ENCODE measurements at places on chromosomes 3 and 15.

DNA sequence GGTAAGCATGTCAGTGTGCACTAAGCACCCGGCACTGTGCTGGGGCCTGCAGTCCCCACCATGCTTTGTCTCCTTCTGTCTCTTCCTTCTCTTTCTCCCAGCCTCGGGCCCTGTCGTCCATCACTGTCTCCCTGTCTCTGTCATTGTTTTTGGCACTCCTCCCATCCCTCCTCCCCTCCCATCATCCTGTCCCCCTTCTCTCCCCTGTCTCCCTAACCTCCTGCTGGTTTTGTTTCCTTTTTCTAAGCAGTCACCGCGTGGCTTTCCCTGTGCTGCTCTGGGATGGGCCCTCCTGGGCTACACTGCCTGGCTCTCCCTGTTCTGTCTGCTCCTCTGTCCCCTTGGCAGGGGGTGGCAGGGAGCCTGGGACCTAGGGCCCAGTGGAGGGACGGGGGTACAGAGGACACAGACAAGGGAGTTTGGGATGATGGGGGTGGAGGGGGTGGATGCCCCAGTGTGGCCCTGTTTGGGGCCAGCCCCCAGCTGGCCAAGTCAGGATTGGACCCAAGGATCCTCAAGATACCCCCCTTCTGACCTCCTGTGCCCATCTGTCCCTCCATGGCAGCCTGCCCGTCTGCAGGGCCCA is 5.7 kb downstream of the CHST13 start:
- no peak for DNase-seq

- DNase-seq: no peak
Observed at GRCh38 chr15:73344056-73344455, 24.7 kb downstream of the HCN4 start.

GRCh38 chr3:59531066-59531745 is 481.4 kb upstream of the CFAP20DC start:
- peak; percentile 14 for DNase-seq

- DNase-seq: no peak
Observed at GRCh38 chr3:147397155-147397874, 9.0 kb downstream of the ZIC4 start.

GRCh38 chr3:134074001-134074789 is 44.5 kb upstream of the SLCO2A1 start:
- no peak for DNase-seq

DNA sequence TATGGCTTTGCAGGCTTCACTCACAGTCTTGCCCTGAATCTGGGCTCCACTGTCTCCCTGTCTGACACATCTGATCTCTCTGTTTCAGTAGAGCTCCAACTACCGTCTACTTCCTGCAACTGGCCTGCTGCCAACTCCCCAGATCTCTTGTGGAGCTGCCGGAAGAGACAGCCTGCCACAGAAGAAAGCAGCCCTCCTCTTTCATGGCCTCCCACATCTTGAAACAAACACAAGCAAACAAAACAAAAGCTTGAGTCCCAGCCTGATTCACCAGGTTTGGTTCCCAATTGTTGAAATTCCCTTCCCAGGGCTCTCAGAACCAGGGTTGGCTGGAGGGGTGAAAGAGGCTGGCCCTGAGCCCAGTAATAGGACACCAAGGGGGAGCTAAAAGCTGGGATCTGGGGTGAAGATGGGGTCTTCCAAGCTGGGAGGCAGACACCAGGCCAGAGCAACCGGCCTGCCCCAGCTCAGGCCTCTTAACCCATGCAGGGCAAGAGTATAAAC is 55.3 kb upstream of the CA12 start:
- peak; percentile 86 for DNase-seq

DNA sequence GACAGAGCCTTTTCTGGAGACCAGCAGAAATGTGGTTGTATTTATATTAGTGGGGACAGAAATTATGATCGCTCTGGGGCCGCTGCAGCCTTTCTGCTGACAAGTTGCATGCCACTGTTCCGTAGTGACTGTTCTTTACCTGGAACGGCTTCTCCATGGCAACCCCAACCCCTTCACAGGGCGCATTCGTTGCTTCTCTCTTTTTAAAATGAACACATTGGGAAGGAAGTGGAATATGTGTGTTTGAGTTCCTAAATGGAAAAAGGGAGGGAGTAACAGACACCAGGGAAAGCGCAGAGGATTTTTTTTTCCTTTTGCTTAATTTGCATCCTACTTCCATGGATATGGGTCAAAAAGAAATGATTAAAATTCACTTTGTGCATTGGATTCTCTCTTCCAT is 482.0 kb upstream of the SUCLG2 start:
- DNase-seq: no peak

- DNase-seq: no peak
Observed at GRCh38 chr3:194606163-194606562, 27.1 kb downstream of the TMEM44 start.

DNA sequence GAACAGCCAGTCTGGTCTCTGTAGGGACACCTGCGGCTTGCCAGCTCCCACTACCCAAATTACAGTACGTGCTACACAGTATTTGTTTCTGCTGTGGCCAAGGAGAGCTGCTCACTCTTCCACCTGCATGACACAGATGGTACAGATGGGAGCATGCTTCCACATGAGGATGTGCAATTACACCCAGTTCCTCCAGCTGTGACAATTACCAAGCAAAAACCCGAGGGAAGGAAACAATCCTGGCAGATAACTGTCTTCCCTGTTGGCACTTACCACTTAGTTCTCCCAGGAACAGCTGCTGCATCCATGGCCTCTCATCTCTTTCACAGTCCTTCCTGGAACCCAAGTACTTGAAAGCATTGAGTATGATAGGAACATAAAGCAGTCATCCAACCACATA is 34.4 kb downstream of the DET1 start:
- DNase-seq: no peak

DNA sequence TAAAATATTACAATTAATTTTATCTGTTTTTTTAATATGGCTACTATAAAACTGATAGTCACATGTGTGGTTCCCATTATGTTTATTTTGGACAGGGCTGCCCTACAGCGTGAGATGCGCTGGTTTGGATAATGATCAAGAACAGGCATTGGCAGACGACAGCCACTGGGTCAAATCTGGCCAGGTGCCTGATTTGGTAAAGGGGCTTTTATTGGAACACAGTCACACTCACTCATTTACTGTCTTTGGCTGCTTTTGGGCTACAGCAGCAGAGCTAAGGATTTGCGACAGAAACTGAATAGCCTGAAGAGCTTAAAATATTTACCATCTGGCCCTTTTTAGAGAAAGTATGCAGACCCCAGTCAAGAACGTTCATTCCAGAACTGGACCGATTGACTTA is 724.2 kb upstream of the CFAP20DC start:
- no peak for DNase-seq

GRCh38 chr3:101989578-101990200 is 140.4 kb downstream of the NFKBIZ start:
- DNase-seq: no peak

DNA sequence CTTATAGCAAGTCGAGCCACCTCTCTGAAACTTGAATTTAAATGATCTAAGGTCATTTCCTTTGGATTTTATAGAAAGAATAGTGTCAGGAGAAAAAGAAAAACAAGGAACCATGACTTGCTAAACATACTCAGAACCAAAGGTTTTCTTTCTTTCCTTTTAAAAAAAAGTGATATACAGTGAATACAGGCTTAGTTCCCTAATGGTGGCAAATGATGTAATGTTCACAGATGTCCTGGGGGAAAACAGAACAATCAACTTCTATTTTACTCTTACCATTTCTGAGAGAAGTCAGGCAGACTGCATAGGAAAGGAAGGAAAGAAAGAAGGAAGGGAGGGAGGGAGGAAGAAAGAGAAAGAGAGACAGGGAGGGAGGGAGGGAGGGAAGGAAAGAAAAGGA is 56.5 kb downstream of the ST6GAL1 start:
- no peak for DNase-seq

- no peak for DNase-seq
Observed at GRCh38 chr3:71311661-71312046, 271.9 kb downstream of the FOXP1 start.

DNA sequence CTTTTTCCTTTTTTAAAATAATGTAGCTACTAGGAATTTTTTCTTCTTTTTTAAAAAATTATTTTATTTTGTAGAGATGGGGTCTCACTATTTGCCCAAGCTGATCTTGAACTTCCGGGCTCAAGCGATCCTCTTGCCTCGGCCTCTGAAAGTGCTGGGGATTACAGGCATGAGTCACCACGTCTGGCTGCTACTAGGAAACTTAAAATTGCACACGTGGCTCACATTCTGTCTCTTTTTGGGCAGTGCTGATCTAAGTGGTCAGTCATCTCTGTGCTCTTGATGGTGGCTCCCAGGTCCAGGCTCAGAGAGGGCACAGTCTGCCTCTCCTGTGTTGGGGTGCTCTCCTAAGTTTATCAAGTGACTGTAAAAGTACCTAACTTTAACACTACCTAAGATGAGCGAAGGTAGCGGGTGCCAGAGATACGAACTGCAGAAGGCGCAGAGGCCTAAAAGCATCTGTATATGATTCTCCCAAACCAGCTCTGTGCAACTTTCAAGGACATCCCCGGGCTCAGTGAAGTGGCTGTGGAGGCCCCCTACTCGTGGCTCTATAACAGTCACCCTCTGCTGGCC is 52.9 kb upstream of the SEC13 start:
- DNase-seq: no peak

DNA sequence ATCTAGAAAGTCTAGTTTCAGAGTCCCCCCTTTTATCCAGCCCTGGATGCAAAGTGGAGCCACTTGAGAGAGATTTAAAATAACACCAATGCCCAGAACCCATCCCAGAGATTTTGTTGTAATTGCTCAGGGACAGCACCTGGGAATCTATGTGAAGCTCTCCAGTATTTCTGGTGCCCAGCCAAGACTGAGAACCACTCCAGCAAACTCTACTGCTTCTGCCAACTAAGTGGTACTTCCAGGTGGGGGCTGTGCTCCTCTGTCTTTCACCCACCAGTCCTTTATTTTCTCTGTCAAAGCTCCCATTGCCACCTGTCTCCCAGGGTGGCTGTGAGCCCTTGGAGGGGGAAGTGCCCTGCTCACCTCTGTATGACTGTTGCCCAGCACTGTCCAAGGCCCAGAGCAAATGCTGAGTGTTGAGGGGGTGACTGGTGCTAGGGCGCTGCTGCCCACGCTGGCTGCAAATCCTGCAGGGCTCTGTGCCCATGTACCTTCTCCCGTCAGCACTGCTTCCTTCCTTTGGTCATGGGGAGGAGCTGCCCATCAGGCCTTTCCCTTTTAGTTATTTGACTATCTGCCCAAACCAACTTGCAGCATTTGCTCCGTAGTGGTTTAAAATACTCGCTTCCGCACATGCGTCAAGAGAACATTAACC is 9.4 kb downstream of the CLSTN2 start:
- no peak for DNase-seq

DNA sequence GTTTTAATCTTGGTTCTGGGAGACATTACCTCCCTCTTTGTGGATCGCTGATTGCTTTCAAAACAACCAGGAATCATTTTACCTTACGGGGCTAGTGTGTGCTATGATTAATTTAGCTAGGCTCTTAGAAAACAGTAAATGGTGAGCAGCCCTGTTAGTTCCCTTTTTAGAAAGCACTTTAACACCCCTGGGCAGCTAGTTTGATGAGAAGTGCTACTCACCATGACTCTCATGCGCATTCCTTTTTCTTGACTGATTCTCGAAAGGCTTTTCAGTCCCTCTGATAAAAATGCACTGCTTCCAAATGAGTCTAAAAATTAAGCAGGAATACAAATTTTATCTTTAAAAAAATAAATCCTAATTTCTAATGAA is 75.3 kb upstream of the LEKR1 start:
- DNase-seq: no peak

DNA sequence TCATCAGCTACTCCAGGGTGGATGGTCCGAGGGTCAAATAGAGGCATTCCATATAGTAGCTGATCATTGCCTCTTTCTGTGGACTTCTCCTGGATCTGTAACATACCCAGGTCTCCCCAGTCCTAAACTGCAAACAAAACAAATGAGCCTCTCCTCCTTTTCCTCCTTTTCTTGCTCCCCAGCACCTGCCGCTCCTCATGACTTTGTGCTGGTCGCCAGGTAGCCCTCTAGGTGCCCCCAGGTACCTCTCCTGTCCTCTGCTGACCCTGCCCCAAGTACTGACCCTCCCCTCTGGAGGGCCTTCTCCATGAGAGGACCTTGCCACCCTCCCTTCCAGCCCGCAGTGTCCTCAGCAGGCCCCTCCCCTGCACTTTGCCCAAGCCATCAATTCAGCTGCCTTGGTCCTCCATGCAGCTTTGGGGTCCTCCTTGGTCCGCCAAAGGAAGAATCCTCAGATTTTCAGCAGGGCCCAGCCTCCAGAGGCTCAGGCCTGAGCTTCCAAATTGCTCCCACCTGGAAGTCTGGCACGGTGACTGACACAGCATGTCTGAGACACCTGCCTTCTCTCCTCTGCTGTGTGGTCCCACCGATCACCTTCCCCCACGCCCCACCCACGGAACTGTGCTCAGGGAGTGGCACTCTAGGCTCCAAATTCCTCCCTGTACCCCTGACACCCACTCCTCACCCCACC is 111.0 kb downstream of the LRRK1 start:
- no peak for DNase-seq

DNA sequence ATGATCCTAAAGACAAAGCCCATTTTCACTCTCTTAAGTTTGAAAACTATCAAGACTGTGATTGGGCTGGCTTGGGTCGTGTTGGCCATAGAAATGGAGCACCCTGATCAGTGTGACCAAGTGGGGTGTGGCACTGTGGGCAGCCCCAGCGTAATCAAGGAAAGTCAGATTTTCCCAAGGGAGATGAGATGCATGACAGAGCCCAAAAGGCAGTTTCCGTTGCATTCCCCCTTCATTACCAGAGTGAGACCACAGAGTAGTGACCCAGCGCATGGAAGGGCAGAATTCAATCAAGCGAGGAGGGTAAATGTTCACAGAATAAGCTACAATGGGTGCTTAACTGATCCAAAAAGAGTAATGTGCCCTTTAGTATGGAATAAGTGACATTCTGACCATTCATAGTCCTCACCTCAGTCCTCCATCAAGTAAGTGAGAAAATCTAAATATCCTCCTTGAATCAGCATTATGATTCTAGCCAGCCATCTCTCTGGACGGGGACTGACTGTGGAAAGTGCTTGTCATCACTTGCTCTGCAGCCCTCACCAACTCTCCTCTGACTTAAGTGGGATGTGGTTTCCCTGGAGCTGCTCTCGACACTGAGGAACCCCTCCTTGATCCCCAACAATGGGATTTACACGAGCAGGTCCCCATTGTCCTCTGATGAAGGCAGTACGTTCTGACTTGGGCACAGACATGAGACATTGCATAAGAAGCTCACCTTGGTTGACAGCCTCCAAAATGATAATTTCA is 430.5 kb downstream of the OCA2 start:
- DNase-seq: no peak

DNA sequence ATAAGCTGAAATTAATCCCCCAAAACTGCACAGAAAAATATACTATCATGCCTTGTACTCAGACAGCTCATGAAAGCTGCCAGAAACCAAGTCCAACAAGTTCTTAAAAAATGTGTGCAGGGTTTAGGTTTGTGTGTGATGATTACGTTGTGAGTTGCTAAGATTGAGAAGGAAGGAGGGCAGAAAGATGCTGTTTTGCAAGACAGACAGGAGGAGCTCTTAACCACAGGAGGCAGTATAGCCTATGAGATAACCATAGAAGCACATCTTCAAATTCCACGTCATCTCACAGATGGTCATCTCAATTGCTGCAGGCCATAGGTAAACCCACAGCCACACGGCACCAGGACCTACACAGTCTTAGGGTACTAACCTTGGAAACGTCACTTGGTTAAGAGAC is 191.9 kb downstream of the STT3B start:
- DNase-seq: no peak

- no peak for DNase-seq
Observed at GRCh38 chr15:85625856-85626255, 168.9 kb downstream of the KLHL25 start.

- DNase-seq: no peak
Observed at GRCh38 chr3:181851063-181851462, 139.3 kb downstream of the SOX2 start.
